ENCODE measurements at places on chromosomes 13 and 19. TPM values are rescaled to one million over a fixed set of nuclear protein-coding genes. Genes with fewer than 3 reads are reported as not detected.

CACNG8 gene
- total RNA-seq, result not detected

CGB8 gene
- total RNA-seq, result not detected

SAE1 gene
- 147 TPM for total RNA-seq

INSR gene
- 1.9 TPM for total RNA-seq

LMO7 gene
- total RNA-seq, result 4.3 TPM

SIGLEC7 gene
- not detected for total RNA-seq

TMPRSS9 gene
- 0.09 TPM for total RNA-seq

DENND1C gene
- total RNA-seq, result 63.7 TPM

OR2Z1 gene
- not detected for total RNA-seq

FAM216B gene
- total RNA-seq, result not detected

DNA sequence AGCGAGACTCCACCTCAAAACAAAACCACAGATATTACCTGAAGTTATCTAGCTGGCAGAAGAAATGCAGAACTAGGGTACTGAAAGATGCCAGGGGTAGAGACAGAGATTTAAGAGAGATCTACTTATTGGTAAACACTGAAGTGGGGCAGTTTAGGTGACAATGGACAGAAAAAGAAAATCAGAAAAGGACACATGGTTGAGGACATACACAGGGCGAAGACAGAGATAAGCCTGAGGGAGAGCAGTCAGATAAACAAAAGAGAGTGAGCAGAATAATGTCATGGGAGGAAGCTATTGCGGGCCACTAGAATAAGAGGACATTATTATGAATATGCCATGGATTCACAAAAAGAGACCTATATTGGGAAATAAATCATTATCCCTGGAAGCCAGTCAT lies 3.3 kb downstream of the NEK5 start:
- DNase-seq, result peak; percentile 16

GRCh38 chr19:13417054-13417453 lies 89.2 kb downstream of the CACNA1A start:
- no peak for DNase-seq

GRCh38 chr13:22061806-22062391 lies 391.0 kb downstream of the FGF9 start:
- peak; percentile 77 for DNase-seq

DNA sequence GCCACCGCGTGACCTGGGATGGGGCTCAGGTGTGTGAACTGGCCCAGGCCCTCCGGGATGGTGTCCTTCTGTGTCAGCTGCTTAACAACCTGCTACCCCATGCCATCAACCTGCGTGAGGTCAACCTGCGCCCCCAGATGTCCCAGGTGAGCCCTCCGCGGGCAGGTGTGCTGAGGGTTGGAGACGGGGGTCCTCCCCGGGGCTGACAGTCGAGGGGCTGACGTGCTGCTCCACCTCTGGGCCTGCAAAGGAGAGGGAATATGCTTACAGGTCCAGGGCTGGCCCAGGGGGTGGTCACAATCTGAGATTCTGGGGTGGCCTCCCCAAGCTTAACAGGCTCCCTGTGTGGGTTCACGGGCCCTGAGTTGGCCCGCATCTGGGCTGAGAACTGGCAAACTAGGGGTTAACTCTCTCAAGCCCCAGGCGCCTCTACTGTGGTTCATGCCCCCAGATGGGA lies 386 bp downstream of the VAV1 start:
- no peak for DNase-seq

DNA sequence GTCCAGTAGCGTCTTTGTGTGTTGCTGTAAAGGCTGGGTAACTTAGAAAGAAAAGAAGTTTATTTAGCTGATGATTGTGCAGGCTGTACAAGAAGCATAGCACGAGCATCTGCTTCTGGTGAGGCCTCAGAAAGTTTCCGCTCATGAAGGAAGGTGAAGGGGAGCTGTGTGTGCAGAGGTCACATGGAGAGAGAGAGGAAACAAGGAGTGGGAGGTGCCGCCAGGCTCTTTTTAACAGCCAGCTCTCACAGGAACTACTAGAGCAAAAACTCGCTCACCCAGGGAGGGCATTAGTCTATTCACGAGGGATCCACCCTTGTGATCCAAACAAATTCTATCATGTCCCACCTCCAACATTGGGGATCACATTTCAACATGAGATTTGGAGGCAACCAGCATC lies 99.8 kb downstream of the GPR12 start:
- no peak for DNase-seq

DNA sequence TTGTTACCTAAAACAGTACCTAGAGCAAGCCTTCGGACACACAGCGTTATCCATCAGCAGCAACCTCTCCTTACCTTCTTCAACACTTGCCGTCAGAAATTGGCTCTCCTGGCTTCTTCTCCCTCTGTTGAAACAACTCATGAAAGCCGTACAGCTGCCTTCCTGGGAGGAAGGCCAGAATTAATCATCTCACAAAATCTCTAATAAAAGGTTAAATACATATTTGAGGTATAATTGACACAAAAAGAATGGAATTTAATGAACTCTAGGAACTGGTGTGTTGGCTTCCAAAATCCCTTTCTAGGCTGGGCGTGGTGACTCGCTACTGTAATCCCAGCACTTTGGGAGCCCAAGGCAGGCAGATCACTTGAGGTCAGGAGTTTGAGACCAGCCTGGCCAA lies 37.3 kb upstream of the GTF2F2 start:
- no peak for DNase-seq

- DNase-seq, result peak; percentile 81
These were observed at the start of gene ALOX5AP for GRCh38 chr13:30735025-30735871. Gene ALOX5AP, plus strand, starts transcription at chr13:30735543. Its CDS starts 63 bp downstream, at chr13:30735606.

GRCh38 chr19:7000816-7001215 lies 20.4 kb downstream of the MBD3L2B start:
- no peak for DNase-seq

DNA sequence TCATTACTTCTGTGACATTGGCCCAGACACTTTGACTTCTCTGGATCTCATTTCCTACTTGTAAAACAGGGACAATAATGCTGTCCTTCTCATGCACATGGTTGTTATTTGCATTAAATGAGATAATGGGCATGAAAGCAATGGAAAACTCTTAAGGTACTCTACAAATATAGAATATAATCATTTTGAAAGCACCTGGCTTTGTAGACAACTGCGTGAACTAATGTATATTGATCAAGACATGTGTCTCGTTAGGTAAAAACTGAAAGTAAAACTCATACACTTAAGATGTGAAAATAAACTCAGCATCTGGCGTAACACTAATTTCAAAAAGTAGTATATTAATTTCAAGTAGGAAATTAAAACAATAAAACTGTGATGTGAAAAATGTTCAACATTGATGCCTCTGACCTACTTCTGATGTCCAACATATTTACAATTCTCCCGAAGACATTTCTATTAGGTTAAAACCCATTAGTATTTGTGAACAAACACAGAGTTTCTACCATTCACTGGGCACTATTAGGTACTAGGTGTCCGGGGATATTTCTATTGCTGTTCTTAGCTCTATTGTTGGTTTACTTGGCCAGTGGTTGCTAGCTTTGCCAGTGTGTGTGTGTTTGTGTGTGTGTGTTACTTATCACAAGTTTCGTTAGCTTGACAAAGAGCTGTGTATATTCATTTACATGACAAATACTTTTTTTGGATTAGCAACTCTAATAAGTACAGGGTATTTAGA lies 220.5 kb downstream of the KCNRG start:
- peak; percentile 50 for DNase-seq

GRCh38 chr13:60148918-60149317 lies 14.8 kb downstream of the DIAPH3 start:
- no peak for DNase-seq

- no peak for DNase-seq
These were observed 3.2 kb downstream of the UBAC2 start for GRCh38 chr13:99203601-99204579.

DNA sequence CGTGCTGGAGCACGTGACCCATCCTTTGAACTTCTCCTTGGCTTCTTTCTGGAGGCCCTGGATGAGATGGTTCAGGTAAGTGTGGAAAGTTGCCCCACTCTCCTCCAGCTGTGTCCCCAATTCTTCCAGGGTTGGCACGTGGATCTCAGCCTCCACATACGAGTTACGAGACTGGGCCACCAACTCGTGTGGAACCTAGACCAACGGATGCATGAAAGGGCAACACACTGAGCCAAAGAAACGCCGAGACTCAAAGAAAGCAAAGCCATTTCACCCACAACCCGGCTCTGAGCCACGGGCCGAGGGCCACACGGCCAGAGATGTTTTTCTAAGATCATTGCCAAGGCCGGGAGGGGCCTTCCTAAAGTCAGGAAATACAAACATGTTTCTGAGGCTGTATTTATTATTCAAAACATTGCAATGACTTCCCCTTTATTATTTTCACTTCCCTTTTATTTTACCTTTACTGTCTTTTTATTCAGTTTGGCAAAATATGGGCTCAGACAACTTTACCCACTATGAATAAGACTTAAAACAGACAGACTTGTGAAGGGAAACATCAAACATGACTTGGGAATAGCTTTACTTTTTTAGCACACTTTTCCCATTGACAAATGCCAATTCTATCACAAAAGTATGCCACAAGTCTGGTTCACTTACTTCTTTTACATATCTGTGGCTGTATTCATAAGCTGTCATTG lies 94.6 kb downstream of the KL start:
- no peak for DNase-seq

GRCh38 chr13:32964987-32965386 lies 51.2 kb upstream of the KL start:
- no peak for DNase-seq
